ENCODE measurements at places on chromosomes 4 and X. TPM values are rescaled to one million over a fixed set of nuclear protein-coding genes. Genes with fewer than 3 reads are reported as not detected.

DNA sequence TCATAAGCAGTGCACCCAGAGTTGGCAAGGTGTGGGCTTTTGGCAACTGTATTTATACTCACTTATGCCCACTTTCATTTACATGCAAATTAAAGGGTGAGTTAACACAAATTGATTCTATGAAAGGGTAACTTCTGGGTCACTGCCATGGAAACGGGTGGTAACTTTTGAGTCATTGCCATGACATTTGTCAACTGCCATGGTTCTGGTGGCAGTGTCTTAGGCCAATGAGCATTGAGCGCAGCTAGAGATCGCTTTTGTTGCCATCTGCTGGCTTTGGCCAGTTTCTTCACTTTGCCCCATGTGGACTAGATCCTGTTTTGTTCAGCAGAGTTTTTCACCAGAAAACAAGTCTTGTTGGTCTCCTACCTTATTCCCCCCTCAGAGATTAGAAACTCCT lies 170.8 kb upstream of the NUDT6 start:
- no peak for DNase-seq
- H3K36me3 ChIP-seq: peaks cover 26% of the 10 kb centered on the region
- no peak overlapping the region for H3K4me3 ChIP-seq
- no peak overlapping the region for H3K27ac ChIP-seq
- no peaks in the 10 kb centered on the region for H3K27me3 ChIP-seq

DNA sequence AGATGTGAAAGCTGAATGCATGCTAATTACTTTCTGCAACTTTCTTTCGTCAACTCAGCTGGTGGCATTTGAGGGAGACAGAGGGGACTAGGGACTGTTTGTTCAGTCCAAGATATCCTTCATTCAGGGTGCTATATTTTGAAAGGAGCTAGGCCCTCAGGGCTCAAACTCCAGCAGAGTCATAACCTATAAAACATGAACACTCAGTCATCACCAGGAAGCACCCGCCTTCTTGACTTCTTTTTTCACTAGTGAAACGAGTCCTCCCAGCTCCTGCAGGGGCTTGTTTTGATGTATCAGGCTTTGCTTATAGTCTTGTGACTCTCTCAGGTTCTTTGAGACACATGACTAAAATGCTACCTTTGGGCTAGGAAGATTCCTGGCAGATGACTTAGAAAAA lies 230.6 kb downstream of the PCDH7 start:
- no peaks in the 10 kb centered on the region for H3K4me1 ChIP-seq
- H3K27me3 ChIP-seq: no peaks in the 10 kb centered on the region
- H3K36me3 ChIP-seq: no peaks in the 10 kb centered on the region

GRCh38 chrX:134183665-134184064 lies 53.3 kb upstream of the CCDC160 start:
- H3K4me3 ChIP-seq: no peak overlapping the region
- H3K27ac ChIP-seq: no peak overlapping the region
- no peak for DNase-seq
- H3K4me1 ChIP-seq: no peaks in the 10 kb centered on the region

DNA sequence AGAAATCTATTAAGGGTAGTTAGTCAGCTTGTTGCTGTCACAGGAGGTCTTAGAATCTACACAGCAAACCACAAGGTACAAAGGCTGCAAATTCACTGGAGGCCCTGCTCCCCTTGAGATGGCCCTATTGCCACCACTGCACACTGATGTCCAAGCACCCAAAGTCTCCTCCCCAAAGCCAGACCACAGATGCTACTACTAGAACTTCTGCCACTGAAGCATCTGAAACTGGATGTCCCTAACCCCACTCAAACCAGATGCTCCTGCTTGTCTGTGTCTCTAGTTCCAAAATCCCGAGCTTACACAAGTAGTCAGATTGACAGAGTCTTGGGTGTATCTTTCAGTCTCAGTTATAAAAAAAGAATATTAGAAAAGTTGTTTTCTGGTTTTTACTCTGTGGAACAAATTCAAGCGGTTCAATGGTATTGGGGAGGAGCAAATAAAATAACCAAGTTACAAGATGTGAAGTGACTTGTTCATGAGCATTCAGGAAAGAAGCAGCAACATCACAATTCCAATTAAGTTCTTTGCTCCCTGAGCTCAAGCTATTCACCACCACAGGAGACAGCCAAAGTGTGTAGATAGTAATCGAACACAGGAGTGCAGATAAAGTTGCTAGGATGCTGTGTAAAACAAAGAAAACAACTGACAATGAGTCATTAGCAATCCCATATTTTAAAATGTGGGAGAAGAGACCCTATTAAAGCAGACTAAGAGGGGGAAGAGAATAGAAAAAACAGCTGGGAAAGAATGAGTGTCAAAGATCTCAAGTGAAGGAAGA lies 352.3 kb downstream of the PDGFC start:
- no peaks in the 10 kb centered on the region for H3K36me3 ChIP-seq
- H3K4me1 ChIP-seq: no peaks in the 10 kb centered on the region
- no peak overlapping the region for H3K27ac ChIP-seq
- no peak for DNase-seq

GRCh38 chrX:41718481-41719235 lies 5.3 kb upstream of the GPR82 start:
- DNase-seq: no peak
- H3K36me3 ChIP-seq: no peaks in the 10 kb centered on the region
- H3K27me3 ChIP-seq: no peaks in the 10 kb centered on the region
- no peak overlapping the region for H3K27ac ChIP-seq
- no peaks in the 10 kb centered on the region for H3K4me1 ChIP-seq
- H3K4me3 ChIP-seq: no peak overlapping the region

GRCh38 chrX:18886005-18886343 lies 97.9 kb downstream of the PHKA2 start:
- no peak overlapping the region for H3K4me3 ChIP-seq
- no peaks in the 10 kb centered on the region for H3K36me3 ChIP-seq
- peaks cover 5% of the 10 kb centered on the region for H3K4me1 ChIP-seq
- H3K27me3 ChIP-seq: no peaks in the 10 kb centered on the region

TXLNG gene
- 27.9 TPM for total RNA-seq

TRIM75 gene
- total RNA-seq: not detected

NOX1 gene
- total RNA-seq: not detected
